ENCODE measurements at places on chromosomes 3 and 15. TPM values are rescaled to one million over a fixed set of nuclear protein-coding genes. Genes with fewer than 3 reads are reported as not detected.
A peak's percentile ranks its signal among the peaks of the same experiment; 100 is the strongest.

DNA sequence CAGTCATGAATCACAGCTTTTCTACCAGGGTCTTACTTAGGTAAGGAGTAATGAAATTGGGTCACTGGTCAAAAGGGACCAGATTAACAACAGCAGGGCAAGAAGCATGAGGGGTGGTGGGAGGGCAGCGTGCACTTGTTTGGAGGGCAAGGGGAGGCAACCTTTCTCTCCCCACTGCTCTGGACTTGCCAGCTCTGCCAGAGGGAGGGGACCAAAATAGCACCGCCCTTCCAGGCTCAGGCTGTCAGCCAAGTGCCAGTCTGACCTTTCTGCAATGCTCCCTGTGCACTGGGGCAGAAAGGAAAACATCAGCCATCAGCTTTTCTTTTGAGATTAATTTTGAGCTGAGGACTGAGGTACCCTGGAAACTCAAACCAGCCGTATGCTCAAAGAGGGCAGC is 4.5 kb upstream of the ULK3 start:
- peaks cover 47% of the 10 kb centered on the region for H3K36me3 ChIP-seq
- no peak for DNase-seq
- H3K27me3 ChIP-seq, result no peaks in the 10 kb centered on the region
- peaks cover 28% of the 10 kb centered on the region for H3K4me1 ChIP-seq

DNA sequence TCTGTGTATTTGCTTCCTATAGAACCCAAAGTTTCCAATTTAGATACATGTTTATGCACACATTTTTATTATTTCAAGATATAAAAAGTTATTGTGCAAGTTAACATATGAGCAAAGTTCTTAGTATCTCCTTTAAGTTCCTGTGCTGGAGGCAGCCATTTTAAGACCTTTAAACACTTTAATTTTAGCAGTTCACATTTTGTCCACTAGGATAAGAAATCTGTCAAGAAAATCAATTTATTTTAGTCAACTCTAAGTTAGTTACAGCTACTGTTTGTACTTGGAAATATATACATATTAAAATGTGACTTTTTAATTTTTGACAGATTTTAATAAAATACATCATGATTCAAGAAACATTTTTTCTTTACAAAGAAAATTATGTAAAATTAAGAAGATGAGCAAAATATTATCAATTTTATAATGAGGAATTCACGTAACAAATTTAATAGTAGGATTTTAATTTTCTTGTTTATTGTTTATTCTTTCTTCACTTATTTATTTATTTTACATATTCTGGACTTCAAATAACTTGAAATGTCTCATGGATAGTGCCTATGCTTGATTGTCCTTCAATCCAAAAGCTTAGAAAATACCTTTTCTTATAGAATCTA is 402.6 kb upstream of the GBE1 start:
- no peaks in the 10 kb centered on the region for H3K27me3 ChIP-seq
- no peak for DNase-seq
- H3K4me1 ChIP-seq, result no peaks in the 10 kb centered on the region

- no peak overlapping the region for H3K4me3 ChIP-seq
- no peak for DNase-seq
- no peak overlapping the region for H3K27ac ChIP-seq
- peaks cover 34% of the 10 kb centered on the region for H3K27me3 ChIP-seq
- H3K4me1 ChIP-seq, result no peaks in the 10 kb centered on the region
These were observed 28.2 kb downstream of the GJD2 start for GRCh38 chr15:34726406-34727100.

- no peak overlapping the region for H3K27ac ChIP-seq
- no peak overlapping the region for H3K4me3 ChIP-seq
- H3K4me1 ChIP-seq, result peaks cover 41% of the 10 kb centered on the region
- peaks cover 7% of the 10 kb centered on the region for H3K27me3 ChIP-seq
- H3K36me3 ChIP-seq, result peaks cover 2% of the 10 kb centered on the region
- DNase-seq, result no peak
These were observed 137.7 kb upstream of the RASGRP1 start for GRCh38 chr15:38702178-38702912.

Gene NRROS
- total RNA-seq, result 38.2 TPM

Gene ZMYND10
- 1.3 TPM for total RNA-seq

DNA sequence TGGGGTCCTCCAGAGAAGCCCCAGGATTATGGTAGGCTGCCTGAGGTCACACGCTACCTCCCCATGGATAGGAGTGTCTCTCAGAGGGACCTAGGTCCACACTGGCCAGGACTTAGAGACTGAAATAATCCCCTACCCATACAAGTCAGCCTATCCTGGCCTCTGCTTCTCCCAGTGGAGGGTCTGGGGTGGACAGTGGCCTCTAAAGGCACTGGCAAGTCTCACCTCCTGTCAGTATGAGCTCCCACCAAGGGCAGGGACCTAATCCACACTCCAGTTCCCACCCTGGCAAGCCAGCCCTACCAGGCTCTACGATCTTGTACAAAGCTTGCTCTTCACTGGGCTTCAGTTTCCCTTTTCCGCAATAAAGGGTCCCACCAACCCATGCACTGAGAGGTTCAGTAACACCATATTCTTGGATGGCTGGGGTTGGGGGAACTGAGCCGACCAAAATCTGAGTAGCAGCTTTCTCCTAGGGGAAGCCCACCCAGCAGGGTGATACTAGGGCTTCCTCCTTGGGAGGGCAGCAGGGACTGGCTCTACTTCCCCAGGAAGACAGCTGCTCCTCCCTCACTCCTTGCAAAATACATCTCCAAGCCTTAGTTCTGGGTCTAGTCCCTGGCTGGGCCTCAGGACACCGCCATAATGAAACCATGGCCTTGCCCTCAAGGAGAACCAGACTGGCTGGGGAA is 2.4 kb downstream of the CISH start:
- H3K27ac ChIP-seq, result peak overlapping the region; percentile 98
- H3K36me3 ChIP-seq, result peaks cover 91% of the 10 kb centered on the region
- H3K27me3 ChIP-seq, result no peaks in the 10 kb centered on the region
- peak overlapping the region; percentile 93 for H3K4me3 ChIP-seq
- H3K4me1 ChIP-seq, result peaks cover 32% of the 10 kb centered on the region

Gene TRMT10C
- 58.3 TPM for total RNA-seq

- H3K4me1 ChIP-seq, result peaks cover 11% of the 10 kb centered on the region
- H3K4me3 ChIP-seq, result no peak overlapping the region
- no peaks in the 10 kb centered on the region for H3K36me3 ChIP-seq
- DNase-seq, result no peak
- H3K27ac ChIP-seq, result no peak overlapping the region
These were observed 23.3 kb downstream of the SLC6A20 start for GRCh38 chr3:45773072-45773471.

Gene MESP1
- total RNA-seq, result 5.6 TPM

DNA sequence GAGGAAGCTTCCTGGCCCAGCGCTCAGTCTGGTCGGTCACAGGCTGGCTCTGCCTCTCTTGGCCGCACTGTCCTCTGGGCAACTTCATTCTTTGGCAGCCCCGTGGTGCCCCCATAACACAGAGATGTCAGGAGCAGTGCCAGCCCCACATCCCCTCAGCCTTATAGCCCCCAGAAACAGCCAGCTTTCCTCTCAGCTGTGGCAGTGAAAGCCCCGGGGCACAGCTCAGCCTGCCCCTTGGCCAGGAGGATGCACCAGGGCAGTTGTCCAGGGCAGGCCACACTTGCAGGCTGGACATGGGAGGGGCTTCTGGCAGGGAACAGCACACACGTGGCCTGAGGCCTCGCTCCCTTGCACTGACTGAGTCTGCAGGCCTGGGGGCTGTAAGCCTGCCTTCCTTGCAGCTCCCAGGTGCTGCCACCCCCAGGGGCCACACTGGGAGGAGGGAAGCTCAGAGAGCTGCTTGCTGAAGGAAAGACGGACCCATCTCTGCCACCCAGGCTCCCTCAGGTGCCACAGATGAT is 10.3 kb upstream of the RHO start:
- no peaks in the 10 kb centered on the region for H3K4me1 ChIP-seq
- no peak overlapping the region for H3K27ac ChIP-seq
- no peaks in the 10 kb centered on the region for H3K27me3 ChIP-seq

- DNase-seq, result no peak
- H3K4me1 ChIP-seq, result no peaks in the 10 kb centered on the region
- no peak overlapping the region for H3K4me3 ChIP-seq
- H3K27ac ChIP-seq, result no peak overlapping the region
- H3K27me3 ChIP-seq, result no peaks in the 10 kb centered on the region
- H3K36me3 ChIP-seq, result no peaks in the 10 kb centered on the region
These were observed 92.0 kb downstream of the CADM2 start for GRCh38 chr3:85050821-85051220.

Gene KBTBD8
- total RNA-seq, result 16.8 TPM

DNA sequence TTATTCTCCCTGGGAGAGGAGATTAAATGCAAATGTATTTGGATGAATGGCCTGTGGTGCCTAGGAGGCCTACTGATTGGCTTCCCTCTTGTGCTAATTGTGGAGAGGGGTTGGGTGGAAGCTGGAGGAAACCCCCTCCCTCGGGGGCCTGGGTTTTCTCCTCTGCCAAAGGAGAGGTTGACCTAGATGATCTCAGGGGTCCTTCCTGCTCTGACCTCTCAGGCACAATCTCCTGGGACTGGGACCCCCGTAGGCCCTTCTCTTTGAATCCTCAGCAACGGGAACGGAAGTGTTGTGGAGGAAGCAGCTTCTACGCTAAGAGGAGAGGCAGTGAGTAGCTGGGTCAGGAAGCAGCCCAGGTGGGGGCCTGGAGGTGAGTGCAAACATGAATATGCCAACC is 40.5 kb upstream of the MAGEF1 start:
- no peak overlapping the region for H3K4me3 ChIP-seq
- peaks cover 7% of the 10 kb centered on the region for H3K4me1 ChIP-seq
- no peak overlapping the region for H3K27ac ChIP-seq
- DNase-seq, result no peak

All from activated CD4-positive, alpha-beta T cell treated with anti-CD3 and anti-CD28 coated beads, Interleukin-2, amount 10 ng/mL, durations not matched to agents 24 days and 14 days (primary cell).